T-helper 2 cell (primary cell): ENCODE measurements at places on chromosomes 2 and 18.

DNA sequence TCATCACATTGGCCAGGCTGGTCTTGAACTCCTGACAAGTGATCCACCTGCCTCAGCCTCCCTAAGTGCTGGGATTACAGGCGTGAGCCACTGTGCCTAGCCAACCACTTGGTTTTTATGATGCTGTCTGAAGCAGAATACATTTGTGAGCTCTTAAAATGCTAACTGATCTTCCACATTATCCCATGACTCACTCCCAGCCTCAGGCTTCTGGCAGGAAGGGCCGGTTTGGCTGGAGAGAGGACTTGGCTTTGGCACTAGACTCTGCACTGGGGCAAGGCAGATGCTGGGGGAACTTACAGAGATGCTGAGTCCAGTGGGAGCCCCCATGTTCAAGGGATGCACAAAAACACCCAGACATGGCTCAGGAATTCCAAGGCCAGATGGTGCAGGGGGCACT, 40.5 kb upstream of the SH3BP4 start:
- no peak for DNase-seq

DNA sequence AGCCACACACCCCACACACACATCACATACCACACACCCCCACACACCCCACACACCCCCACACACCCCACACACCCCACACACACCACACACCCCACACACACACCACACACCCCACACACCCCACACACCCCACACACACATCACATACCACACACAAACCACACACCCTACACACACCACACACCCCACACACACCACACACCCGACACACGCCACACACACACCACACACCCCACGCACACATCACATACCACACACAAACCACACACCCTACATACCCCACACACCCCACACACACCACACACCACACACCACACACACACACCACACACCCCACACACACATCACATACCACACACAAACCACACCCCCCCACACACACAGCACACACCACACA, 22.4 kb downstream of the TWIST2 start:
- no peak for DNase-seq

DNA sequence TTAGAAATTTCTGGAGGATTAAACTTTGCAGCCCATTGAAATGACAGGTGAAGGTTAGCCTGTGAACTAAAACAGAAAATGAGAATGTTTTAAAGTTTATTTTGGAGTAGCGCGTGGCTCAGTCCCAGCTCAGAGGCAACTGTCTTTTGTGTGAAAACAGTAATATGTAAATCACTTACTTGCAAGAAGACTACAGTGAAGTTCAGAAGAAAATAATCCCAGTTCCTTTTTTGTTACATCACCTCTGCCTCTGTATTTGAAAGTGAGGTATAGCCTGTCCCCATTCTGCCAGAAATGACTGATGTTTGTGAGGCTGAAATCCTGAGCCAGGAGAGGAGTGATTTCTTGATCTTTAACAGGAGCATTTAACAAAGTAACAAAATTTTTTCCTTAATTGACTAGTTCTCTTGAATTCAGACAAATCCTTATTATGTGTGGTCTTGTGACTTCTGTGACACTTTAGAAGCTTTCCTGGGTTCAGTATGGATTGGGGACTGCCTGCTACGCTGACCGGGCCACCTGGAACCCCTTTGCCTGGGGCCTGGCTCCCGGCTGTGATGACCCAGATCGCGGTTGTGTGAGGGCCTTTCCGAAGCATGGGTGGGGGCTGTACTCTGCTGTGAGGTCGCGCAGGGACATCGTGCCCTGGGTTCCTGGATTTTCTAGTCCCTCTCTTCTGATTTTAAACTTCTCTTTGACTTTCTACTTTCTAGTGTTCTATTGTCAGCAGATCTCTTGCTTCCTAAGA, 24.3 kb downstream of the TRAPPC12 start:
- no peak for DNase-seq

GRCh38 chr2:196234672-196235071, 63.3 kb upstream of the STK17B start:
- peak; percentile 96 for DNase-seq

- DNase-seq = no peak
Observed at GRCh38 chr2:230658577-230658876, 54.1 kb upstream of the CAB39 start.

GRCh38 chr2:127735044-127735443, 33.7 kb downstream of the SFT2D3 start:
- no peak for DNase-seq

- no peak for DNase-seq
Observed at GRCh38 chr2:126645211-126645618, 10.7 kb upstream of the GYPC start.

- no peak for DNase-seq
Observed at GRCh38 chr18:37362158-37362890, 203.3 kb downstream of the CELF4 start.

GRCh38 chr2:112758711-112759110, 5.7 kb downstream of the CKAP2L start:
- no peak for DNase-seq

DNA sequence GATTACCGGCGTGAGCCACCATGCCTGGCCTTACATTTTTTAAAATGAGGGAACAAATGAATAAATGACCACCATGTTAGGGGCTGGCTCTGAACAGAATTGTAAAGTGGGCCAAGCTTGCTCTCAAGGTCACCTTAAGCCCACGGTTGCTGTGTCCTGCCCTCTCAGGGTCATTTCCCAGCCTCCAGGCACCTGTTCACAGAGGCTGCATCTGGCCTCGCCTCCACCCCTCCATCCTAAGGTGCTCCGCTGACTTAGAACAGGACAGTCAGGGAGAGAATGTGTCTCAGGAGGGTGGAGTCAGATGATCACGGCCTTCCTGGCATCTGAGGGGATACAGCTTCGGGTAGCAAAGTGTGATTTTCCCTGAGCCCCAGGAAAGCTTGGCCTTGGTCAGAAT, 7.3 kb downstream of the SFTPB start:
- no peak for DNase-seq

DNA sequence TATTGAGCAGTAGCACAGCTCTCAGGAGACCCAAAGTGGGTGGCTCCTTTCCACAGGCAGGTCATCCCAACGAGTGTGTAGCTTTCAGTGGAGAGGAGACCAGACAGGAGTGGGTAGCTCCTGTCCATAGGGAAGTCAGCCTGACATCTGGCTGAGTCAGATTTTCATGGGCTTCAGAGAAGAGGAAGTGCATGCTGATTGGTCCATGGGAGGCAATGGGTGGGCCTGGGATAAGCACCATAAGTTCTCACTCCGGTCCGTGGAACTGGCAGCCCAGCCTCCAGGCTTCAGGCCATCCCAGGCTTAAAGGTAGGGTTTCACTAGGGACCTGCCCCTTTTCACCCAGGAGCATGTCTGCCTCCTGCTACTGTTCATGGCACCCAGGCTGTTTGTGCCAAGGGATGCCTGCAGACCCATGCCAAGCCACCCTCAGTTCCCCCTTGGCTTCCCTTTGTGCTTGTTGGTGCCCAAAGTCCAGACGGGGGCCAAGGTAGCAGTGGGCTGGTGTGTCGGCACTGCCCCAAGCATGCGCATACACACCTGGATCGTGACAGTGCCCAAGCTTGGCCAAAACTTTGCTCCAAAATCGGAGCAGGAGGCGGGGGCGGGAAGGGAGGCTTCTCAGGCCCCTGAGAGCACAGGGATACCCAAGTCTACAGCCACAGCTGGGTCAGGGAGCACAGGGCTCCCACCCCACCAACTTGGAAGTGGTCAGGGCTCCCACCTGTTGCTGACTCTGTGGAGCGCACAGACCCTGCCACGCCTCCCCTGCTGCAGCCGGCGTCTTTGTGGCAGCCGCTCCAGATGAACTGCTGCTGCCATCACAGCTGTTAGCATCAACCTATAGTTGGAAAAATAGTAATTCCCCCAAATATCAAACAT, 26.4 kb downstream of the MARCHF7 start:
- no peak for DNase-seq

DNA sequence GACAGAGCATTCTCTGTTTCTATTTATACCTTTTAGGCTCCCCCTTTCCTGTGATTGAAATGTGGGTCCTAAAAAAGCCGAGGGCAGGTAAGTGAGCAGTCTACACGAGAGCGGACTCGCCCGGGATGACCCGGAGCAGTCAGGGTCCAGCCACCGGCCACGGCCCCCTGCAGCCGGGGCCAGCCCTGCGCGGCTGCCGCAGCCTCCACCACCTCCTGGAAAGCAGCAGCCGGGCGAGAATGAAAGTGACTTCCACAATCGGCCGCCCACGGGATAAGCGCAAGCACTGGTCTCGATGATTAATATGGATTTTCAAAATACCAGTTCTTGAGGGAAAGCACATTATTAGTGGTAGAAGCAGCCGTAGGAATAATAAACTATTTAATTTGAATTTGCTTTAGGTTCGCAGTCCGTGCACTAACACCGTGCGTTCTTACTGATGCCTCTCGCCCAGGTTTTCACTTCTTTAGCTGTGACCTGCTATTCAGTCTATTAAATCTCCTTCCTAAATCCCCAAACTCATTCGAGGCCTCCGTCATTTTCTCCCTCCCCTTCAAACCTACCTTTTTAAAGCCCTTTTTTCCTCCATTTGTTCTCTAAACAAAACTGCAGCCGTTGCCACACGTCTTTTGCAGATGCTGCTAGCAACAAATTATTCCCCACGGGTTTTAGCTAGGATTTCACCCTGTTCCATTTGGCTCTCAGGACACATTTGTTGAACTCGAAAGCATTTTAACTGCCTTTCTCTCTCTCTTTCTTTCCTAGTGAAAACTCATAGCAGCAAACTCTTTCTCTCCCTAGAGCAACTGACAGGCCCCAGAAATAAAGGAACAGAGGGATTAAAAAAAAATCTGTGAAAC, 1015.1 kb upstream of the PIK3C3 start:
- DNase-seq = no peak

GRCh38 chr2:71620851-71621251, 167.5 kb downstream of the DYSF start:
- DNase-seq = no peak

- no peak for DNase-seq
Observed at GRCh38 chr2:8453904-8454302, 228.0 kb upstream of the ID2 start.

GRCh38 chr18:24499814-24500213, 39.4 kb downstream of the HRH4 start:
- DNase-seq = no peak

DNA sequence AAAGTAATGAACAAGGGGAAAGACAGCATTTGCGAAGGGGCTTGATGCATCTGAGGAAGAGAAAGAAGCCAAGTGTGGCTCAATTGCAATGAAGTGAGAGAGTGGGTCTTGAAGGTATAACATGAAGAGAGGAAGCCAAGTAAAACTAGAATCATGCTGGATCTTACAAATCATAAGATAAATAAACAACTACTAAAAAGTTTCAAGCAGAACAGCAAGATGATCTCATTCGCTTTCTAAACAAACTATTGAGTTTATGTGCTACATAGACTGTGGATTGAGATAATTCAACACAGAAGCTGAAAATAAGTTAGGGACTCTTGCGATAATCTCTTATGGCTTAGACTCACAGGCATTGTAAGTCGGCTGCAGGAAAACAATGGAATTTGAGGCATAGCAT, 1310.5 kb upstream of the NRXN1 start:
- no peak for DNase-seq

DNA sequence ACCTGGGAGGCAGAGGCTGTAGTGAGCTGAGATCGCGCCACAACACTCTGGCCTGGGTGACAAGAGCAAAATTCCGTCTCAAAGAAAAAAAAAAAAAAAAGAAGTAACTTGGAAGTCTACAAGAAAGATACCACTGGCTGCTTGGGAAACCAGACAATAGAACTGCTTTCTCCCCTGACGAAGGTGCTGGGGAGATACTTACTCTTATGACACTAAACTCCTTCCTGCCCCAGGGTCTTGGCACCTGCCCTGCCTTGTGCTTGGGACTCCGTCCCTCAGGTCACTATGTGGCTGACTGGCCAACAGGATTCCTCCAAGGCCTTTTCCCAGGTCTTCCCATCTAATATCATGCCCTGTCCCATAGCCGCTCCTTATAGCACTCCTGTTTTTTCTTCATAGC, 30.7 kb downstream of the INPP5D start:
- no peak for DNase-seq

GRCh38 chr18:39172695-39173421, 1607.3 kb upstream of the CELF4 start:
- no peak for DNase-seq

DNA sequence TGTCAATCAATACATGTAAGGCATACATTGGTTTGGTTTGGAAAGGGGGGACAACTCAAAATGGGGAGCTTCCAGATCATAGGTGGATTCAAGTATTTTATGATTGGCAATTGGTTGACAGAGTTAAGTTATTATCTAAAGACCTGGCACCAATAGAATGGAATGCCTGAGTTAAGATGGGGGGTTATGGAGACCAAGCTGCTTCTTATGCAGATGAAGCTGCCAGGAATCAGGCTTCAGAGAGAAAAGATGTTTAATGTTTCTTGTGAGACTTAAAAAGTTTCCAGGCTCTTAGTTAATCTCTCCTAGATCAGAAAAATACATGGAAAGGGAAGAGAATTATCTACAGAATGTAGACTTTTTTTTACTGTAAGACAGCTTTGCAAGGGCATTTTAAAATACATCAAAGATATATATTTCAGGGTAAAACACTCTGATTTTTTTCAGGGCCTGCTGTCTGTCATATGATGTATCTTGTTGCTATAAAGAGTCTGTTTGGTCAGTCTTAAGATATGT, 1343.2 kb upstream of the LRRTM1 start:
- no peak for DNase-seq

GRCh38 chr18:23038712-23039111, 96.6 kb upstream of the CABLES1 start:
- no peak for DNase-seq

DNA sequence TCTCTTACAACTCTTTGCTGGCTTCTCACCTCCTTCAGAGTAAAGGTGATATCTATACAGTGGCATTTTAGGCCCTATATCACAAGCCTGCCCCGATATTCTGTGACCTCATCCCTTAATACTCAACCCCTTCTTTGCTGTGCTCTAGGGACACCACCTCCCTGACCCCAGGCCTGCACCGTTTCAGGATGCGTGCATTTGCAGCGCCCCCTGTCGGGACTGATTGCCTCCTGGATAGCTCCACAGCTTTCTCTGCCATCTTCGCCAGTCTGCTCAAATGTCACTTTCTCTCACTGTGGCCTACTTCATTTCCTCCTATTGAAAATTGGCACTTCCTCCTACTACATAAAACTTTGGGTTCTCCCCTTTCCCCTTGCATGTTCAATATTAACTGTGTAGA, 289.6 kb downstream of the SOCS6 start:
- DNase-seq = no peak
